H54 (cell line): ENCODE measurements at places on chromosomes 2 and 18.

DNA sequence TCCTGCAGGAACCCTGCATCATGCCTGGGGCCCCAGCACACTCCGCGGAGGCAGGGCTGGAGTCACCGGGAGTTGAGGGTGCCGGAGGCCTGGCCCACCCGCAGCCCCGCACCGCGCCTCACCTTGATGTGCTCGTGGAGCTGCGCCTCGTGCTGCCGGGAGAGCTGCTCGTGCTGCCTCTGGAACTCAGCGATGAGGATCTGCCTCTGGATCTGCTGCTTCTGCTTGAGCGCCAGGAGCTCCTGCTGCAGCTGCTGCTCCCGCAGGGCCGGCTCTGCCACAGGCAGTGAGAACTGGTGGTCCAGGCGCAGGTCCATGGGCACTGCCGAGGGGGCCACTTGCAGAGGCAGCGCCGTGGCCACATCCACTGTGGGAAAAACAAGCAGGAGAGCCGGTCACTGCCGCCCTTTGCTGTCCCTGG lies 211.1 kb downstream of the HDAC4 start:
- DNase-seq = no peak

GRCh38 chr2:162710287-162710890 lies 128.2 kb downstream of the KCNH7 start:
- no peak for DNase-seq

GRCh38 chr2:62383846-62384245 lies 122.1 kb downstream of the TMEM17 start:
- no peak for DNase-seq

- no peak for DNase-seq
Measured at GRCh38 chr2:112916625-112917247, 5.8 kb downstream of the IL37 start.

DNA sequence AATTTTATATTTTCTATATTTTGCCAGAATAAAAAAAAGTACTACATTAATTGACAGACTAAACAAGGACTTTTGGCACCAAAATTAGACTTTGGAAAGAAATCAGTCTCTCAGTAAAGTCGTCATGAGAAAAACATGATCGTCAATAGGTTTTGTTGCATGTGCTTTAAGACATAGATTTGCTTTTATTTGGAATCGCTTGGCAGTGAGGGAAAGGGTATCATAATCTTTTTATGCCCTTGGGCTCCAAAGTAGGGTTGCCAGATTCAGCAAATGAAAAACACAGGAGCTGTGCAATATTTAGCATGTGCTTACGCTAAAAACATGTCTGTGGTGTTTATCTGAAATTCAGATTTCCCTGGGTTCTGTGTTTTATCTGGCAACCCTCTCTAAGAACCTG lies 177.6 kb downstream of the LAMA1 start:
- no peak for DNase-seq

- DNase-seq = no peak
Measured at GRCh38 chr2:69344305-69344704, 42.7 kb downstream of the GFPT1 start.

GRCh38 chr2:195456771-195457170 lies 200.3 kb upstream of the SLC39A10 start:
- DNase-seq = no peak

DNA sequence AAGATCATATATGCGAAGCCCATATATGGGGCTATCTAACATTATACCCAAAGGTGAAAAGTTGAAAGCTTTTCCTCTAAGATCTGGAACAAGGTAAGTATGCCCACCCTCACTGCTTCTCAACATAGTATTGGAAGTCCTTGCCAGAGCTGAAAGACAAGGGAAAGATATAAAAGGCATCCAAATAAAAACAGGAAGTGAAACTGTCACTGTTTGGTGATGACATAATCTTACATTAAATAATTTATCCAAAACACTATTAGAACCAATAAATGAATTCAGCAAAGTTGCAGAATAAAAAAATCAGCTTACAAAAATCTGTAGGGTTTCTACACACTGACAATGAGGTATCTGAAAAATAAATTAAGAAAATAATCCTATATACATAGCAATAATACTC lies 205.8 kb downstream of the INSIG2 start:
- DNase-seq = no peak

DNA sequence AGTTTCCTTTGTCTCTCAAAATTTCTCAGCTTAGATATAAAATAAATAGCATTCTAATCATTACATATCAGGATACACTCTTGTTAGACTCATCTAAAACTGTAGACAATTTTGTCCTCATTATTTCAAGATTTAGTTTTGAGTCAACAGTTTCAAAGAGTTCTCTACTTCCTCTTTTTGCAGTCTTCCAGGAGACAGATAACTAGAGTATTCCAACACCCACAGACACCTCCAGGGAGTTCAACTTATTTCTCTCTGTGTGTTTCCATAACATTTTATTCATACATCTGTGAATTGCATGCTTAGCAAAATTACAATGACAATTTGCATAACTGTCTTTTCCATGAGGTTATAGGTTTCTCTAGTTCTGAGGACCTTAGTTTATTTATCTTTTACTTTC lies 166.6 kb upstream of the HNMT start:
- DNase-seq = no peak

DNA sequence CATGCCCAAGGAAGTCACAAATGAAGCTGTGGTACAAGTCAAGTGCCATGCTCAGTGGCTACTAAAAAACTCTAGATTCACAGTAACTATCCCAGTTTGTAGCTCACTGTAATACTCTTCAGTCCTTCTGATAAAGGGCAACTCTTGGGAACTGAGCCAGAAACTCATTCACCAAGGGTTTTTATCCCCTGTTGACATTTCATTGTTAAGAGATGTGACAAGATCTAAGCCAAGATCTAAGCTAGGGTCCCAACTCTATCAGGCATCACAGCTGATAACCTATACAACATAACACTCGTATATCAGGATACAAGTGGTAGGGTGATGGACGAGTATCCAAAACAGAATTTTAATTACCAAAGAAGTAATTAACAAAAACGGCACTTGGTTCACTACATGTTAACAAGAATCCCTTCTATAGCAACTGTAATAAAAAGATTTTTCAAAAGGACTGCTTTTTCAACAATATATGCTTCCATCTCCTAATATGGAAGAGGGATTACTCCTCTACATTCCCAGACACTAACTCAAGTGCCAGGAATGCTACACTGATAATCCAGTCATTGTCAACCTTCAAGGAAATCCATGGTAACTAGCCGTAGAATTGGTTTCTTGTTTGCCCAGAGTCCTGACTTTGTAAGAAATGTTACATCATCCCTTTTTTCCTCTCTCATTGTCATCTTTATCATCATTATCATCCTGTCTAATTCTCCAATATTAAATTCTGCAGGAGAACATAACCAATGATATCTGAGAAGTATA lies 111.7 kb downstream of the CDH2 start:
- no peak for DNase-seq

DNA sequence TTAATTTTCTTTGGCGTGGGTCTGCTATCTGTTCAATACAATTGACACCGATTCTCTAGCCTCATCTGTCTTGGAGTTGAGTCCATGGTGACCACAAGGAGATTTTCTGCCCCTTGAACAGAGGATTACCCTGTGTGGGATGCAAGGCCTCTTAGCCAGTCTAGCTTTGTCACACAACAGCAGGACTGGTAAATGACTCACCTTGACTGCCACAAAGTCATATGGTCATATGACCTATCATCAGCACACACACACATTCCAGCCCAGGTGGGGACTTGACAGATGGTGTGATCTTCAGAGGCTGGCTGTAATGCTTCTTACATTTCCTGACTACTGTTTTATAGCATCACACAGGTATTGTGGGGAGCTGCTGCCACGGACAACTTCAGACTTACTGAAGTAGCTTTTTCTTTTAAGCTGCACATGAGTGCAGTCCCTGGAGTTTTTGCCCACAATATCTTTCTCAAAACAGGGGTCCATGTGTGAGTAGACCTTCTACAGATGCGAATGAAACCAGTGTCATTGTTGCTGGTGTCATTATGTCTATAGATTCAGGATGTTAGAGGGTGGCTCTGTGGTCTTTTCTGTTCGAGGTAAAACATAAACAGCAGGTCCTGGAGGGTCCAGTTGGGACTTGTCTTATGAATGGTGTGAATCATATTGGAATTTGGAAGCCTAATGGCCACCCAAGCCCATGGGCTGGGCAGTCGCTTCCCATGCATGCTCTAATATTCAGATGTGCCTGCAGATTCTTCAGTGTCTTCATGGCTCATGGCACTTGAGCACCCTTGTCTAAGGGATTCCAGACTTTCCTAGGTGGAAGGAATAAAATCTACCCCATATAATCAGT lies 18.6 kb upstream of the ACOXL start:
- DNase-seq = no peak
